ENCODE measurements at places on chromosomes 12 and 14.
A peak's percentile ranks its signal among the peaks of the same experiment; 100 is the strongest.

DNA sequence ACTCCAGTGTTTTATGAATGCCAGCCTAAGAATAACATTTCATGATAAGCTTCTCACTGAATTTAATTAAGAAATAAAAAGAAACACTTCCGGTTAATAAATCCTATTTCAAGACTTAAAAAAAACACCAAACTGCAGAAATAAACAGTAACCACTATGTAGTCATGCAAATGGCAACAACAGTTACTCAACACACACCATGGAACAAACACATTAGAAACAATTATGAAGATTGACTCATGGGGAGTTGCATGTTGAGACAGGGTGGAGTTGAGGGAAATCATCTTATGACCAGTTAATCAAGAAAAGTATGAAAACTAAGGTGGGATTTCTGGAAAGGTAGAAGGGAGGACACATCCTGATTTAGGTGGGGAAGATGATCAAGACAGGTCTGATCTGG lies 52.7 kb downstream of the PLBD1 start:
- no peak for DNase-seq

DNA sequence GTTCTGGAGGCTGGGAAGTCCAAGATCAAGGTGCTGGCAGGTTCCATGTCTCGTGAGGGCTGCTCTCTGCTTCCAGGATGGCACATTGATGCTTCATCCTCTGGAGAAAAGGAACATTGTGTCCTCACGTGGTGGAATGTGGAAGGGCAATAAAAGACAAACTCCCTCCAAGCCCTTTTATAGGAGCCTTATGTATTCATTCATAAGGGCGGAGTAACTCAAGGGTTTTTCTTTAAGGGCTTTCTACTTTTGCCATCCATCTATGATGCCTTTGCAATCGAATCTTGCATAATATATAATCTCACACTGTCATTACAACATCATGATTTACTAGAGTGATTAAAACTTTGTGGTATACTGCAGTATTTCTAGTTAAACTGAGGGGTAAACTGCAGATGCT lies 132.7 kb upstream of the DDHD1 start:
- no peak for DNase-seq

- no peak for DNase-seq
These were observed 114.9 kb downstream of the TMEM121 start for GRCh38 chr14:105641075-105641937.

GRCh38 chr14:70780396-70781075 lies 28.8 kb downstream of the MAP3K9 start:
- DNase-seq = no peak

GRCh38 chr14:75197338-75197737 lies 20.9 kb upstream of the TMED10 start:
- DNase-seq = no peak

DNA sequence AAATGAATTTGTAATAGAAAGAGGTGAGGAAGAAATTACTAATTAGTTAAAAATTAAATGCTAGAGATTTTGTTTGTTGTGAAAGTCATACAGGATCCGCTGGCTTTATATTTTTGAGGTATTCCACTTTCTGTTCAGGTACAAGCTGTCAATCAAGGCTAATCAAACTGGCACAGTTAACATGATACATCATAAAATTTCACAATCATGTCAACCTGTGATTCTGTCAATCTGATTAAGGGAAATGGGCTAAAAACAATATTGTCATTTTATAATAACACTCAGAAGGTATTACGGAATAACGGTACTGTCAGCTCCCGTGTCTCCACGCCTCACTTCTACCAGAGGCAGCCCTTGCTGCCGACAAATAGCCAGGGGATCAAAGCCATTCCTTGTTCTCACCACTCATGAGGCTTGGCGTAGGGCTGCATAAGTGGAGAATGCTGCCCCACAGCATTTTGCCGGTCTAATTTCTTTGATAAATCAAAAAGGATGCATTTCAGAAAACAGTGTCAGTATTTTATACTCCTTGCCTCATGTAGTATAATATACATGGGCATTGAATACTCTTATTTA lies 352.9 kb downstream of the NPAS3 start:
- no peak for DNase-seq

- no peak for DNase-seq
These were observed 12.1 kb downstream of the ADCK1 start for GRCh38 chr14:77812028-77812427.

- DNase-seq = no peak
These were observed 8.3 kb downstream of the TRAF3 start for GRCh38 chr14:102785595-102785963.

DNA sequence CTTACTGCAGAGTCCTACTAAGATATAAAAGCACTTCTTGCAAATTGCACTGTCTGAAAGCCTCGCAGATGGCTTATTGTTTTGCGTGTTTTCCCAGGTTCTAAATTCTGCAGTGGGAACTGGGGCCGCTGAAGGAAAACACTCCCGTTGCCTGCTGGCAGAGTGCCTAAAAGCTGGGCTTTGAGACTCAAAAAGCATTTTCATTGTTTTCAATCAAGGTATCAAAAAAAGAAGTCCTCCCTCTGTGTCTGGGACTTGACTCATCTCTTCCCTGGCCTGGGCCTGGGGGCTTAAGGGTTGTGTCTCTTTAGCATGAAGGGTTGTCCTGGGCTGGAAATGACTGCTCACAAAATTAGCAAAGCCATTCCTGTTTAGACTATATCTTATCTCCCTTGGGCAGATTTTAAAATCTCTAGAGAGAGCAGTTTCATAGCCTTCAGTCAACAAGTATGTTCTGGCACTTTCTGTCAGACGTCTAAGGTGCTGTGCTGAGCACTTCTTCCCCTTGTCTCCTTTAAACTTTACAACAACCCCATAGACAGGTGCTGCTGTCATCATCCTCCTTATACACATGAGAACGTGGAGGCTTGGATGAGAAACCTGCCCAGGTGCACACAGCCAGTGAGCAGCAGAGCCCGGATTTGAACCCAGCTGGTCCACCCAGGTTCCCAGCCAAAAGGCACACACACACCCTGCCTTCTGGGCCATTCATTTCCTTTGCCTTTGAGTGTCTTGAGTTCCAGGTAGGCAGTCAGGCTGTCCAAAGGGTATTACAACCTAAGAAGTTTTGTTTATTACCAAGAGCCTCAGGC lies 31.1 kb downstream of the ELK3 start:
- no peak for DNase-seq

DNA sequence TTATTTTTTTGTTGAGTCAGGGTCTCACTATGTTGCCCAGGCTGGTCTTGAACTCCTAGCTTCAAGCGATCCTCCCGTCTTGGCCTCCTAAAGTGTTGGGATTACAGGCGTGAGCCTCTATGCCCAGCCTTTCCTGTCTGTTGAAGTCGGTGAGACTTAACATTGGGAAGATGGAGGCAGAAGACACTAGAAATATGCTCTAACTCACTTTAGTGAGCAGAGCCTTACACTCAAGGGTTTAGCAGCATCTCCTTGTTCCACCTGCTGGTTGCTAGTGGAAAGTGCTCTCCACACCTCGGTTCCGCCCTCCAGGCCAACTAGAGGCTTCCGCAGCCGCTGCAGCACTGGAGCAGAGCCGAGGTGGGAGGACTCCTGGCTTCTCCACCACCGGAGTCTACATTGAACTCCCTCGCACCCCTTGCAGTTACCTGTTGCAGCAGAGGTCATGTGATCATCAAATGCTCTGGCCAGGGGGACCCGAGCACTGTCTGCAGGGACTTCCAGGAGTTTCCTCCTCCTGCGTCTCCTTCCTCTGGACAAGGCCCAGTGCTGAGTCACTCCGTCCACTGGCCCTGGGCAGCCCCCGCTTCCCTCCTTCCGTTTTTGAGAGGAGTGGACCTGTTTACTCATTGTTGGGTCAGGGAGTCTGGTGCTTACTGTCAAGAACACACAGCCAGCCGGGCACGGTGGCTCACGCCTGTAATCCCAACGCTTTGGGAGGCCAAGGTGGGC lies 9.4 kb upstream of the HVCN1 start:
- DNase-seq = peak; percentile 26

- DNase-seq = peak; percentile 36
These were observed 156.0 kb downstream of the SAMD4A start for GRCh38 chr14:54722791-54723432.

DNA sequence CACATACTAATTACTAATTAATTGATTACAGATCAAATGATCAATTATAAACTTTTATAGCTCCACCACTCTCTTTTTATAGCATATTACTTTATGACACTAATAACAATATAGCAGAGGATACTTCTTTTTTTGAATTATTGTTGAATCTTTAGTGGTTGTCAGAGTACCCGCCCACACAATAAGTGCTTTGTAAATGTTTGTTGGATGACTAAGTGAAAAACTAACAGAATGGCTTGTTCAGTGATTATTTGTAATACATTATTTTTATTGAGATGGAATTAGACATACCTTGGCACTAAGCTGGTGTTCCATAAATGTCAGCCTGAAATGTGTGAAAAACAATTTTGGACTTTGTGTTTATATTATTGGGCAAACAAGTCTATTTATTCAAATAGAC lies 670.5 kb upstream of the ATXN7L3B start:
- DNase-seq = no peak

GRCh38 chr12:62532333-62532732 lies 65.7 kb downstream of the MON2 start:
- no peak for DNase-seq

DNA sequence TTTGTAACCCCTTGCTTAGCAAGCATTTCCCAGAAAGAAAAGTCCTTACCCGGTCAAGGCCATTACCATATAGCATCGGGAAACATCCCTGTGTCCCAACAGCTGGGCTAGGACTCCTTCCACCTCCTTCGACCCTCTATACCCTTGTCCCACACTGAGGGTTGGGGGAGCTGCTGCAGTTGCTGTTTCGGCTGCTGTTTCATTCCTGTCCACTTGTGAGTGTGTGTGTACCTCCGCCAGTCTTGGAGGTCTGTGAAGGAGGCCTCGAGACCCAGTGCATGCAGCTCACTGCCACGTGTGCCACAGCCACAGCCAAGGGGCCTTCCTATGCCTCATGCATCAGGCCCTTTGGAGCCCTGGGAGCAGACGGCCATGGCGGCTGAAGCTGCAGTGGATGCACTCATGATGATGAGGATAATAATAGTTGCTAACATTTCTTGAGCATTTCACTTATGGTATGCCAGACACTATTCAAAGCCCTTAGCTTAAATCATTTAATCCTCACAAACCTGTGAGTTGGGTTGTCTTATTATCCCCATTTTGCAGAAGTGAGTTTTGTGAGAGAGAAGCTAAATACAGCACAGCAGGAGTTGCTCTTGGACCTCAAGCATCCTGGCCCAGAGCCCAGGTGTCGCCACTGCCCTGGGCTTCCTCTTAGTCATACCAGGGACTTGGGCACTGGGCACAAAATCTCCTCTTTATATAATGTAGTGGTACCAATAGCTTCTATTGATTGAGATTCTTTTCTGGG lies 156.5 kb downstream of the PRKCH start:
- peak; percentile 56 for DNase-seq

DNA sequence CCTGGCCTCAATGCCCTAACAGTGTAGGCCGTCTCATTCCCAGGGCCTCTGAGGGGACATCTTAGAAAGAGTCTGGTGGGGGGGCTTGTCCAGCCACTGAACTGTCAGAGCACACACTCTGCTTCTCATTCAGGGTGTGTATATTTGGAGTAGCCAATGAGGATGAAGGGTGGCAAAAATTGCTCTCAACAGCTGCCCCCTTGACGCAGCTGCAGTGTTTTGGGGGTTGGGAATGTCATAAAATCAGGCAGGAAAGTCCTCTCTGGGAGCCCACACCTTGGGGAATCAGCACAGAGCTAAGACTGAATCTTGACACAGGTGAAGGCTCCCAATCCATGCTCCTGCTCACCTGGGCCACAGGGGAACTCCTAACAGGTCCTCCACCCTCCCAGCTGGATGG lies 1.5 kb downstream of the RASAL1 start:
- no peak for DNase-seq

GRCh38 chr12:93737457-93738198 lies 60.5 kb downstream of the CRADD start:
- no peak for DNase-seq

- peak; percentile 60 for DNase-seq
These were observed at the start of gene RTN1 for GRCh38 chr14:59870277-59871165. RTN1 (minus strand) TSS chr14:59870776; CDS start chr14:59870630, 146 bp downstream.

GRCh38 chr12:94961256-94961824 lies 42.2 kb downstream of the NDUFA12 start:
- DNase-seq = no peak

DNA sequence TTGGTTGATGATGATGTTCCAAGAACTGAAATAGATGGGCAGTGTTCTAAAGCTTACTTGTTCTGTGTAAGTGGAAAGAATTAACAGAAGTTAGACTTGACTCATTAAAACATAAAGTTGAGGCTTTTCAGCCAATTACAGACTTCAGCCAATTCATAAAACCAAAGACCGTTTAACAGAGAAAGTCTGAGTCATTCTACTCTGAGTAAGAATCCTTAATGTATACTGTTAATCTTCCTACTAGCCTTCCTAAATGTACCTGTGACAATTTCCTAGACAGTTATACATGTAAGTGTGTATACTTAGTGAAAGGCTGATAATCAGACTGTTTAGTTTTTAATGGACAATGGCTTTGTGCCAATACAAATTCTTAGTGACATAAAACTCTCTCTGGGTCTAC lies 681.0 kb downstream of the RPL10L start:
- DNase-seq = no peak

- peak; percentile 71 for DNase-seq
These were observed 11.8 kb upstream of the DERA start for GRCh38 chr12:15899282-15899870.
